Activated CD4-positive, CD25-positive, alpha-beta regulatory T cell (primary cell): ENCODE measurements at places on chromosomes 5 and 9.

- DNase-seq, result no peak
Measured at GRCh38 chr9:82670000-82670399, 392.9 kb downstream of the RASEF start.

GRCh38 chr9:107350443-107350842 lies 67.4 kb downstream of the RAD23B start:
- DNase-seq, result no peak

- DNase-seq, result no peak
Measured at GRCh38 chr9:13707612-13708576, 428.4 kb upstream of the MPDZ start.

GRCh38 chr5:57940236-57940635 lies 457.6 kb upstream of the ACTBL2 start:
- no peak for DNase-seq
